ENCODE measurements at places on chromosomes 4 and X.

GRCh38 chr4:78779280-78779679 is 3.1 kb downstream of the BMP2K start:
- DNase-seq, result no peak

DNA sequence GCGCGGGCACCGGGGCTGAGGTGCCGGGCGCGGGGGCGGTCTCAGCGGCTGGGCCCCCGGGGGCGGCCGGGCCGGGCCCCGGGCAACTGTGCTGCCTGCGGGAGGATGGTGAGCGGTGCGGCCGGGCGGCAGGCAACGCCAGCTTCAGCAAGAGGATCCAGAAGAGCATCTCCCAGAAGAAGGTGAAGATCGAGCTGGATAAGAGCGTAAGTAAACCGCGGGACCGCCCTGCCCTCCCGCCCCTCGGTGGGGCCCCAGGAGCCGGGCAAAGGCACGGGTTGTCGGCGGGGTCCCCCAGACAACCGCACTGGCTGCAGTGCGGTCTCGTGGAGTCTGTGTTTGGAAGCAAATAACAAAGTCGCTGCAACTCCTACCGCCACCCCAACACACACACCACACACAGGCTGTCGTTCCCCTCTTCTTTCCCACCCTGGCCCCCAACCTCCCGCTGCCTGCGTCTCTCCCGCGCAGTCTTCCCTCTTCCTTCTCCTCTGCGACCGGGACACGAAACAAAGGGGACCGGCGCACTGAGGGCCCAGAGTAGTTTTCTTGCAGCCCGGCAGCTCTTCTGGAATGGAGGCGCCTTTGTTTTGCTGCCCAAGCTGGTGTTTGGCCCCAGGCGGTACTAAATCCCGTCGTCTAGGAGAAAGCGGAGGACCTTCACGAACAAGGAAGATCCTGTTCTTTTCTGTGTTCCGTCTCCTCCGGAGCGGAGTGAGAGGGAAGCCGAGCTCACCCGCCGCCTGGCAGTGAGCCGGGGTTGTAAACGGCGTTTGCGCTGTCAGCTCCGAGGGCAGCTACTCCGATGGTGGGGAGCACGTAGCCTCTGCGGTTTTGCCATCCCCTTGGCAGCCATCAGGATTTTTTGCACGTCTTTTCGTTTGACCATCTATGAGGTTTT is 788 bp downstream of the SAP30 start:
- DNase-seq, result peak; percentile 78

- DNase-seq, result no peak
Measured at GRCh38 chr4:145755802-145756201, 75.9 kb downstream of the C4orf51 start.

DNA sequence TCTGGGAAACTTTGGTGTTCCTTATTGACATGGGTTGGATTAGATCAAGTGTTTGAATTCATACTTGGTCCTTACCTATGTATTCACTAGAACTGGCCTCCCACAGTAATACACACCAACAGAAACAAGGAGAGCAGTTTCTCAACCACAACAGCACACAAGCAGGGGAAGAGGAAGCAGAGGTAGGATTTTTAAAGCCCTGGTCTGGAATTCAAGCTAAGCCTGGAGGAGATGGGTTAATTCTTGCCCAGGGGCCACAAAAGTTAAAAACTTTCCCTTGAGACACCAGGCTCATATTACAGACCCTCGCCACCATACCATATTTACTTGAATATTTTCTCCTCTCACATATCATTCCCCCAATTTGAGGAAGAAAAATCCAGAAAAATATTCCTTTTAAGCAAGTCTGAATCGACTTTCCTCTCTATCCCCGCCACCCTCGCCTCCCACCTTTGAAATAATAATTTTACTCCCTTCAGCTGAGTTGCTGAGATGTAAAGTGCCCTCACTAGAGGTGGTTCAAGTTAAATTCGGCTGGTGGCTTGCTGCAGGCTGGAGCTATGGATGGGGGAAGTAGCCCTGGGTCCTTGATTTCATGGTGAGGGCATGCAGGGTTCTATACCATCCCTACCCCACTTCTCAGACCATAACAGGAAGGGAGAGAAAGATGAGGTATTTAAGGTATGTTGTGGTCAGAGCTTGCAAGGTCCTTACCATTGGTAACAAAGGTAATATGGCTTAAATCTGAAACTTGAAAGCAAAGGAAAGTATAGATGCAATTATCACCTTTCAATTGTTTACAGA is 440.2 kb downstream of the INPP4B start:
- peak; percentile 60 for DNase-seq

- DNase-seq, result no peak
Measured at GRCh38 chr4:174135936-174136406, 147.5 kb downstream of the FBXO8 start.

Data from iPS-NIHi11 (cell line).